Stimulated activated memory B cell treated with anti-CD40 and anti-IgM and Interleukin-4, amounts not matched to agents 10 μg/mL and 1 μg/mL and 100 μg/mL, for 72 hours (primary cell): ENCODE measurements at places on chromosomes 13 and 19.

GRCh38 chr19:57406516-57407123 is 4.3 kb upstream of the ZNF17 start:
- peak; percentile 74 for ATAC-seq

GRCh38 chr19:11279505-11280236 is 16.3 kb upstream of the TSPAN16 start:
- ATAC-seq = no peak

DNA sequence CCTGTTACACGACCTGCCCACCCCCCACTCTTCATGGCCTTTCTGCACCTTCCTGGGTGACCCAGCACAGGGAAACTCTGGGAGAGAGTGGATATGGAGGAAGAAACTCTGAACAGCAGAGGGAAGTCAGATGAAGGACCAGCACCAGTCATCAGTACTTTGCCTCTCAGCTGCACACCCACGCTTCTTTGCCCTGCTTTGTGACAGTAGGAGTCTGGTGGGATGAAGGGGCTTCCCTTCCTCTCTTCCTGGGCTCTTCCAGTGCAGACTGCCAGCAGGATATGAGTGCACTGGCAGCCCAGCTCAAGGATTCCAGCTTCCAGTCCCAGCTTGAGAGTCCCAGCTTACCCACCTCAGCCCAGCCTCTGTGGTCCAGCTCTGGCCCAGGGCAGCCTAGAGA is 68.9 kb downstream of the CRYL1 start:
- ATAC-seq = no peak

DNA sequence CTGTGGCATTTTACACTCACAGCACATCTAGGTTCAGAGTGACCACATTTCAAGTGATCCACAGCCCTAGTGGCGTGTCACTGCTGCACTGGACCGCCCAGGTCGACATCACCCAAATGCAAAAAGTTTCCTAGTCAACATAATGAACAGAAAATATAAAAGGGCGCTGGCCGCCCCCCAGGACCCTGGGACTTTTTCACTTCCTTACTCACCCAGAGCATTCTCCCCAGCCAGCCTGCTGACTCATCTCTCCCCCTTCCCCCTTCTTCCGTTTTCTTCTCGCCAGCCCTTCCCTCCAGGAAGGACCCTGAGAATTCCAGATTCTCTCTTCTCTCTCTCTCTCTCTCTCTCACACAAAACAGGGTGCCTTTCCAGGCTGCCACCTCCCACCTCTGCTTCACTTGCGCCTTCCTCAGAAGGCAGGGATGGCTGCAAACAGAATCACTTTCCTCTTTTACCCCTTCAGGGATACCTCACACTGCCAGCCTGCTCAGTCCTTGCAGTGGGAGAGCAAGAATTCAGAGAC is 21.0 kb upstream of the GRWD1 start:
- ATAC-seq = peak; percentile 84
